ENCODE measurements at places on chromosomes 11 and 22. TPM values are rescaled to one million over a fixed set of nuclear protein-coding genes. Genes with fewer than 3 reads are reported as not detected.
A peak's percentile ranks its signal among the peaks of the same experiment; 100 is the strongest.

The APOA5 gene
- not detected for total RNA-seq

GRCh38 chr11:106925245-106925644, 93.0 kb downstream of the GUCY1A2 start:
- no peak for DNase-seq

DNA sequence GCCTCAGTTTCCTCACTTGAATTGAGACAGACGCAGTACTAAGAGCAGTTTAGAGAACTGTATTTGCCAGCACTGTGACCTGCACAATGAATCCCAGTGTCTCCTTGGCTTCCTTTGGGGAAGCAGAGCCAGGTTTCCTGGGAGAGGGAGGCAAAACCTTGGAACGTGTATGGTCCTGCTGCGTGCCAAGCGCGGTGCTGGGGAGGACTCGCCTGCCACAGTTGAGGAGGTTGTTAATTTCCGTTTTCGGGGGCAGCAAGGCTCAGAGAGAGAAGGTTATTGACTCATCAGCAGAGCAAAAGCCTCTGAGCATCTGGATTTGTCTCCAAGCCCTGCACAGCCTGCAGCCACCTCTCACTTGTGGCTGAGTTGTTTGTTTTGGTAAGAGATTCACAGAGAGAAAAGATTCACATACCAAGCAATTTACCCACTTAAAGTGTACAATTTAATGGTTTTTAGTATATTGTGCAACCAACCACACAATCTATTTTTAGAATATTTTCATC, 10.8 kb downstream of the SYT12 start:
- no peak for DNase-seq

GRCh38 chr11:36380296-36381014, 84.4 kb downstream of the PRR5L start:
- DNase-seq, result no peak

DNA sequence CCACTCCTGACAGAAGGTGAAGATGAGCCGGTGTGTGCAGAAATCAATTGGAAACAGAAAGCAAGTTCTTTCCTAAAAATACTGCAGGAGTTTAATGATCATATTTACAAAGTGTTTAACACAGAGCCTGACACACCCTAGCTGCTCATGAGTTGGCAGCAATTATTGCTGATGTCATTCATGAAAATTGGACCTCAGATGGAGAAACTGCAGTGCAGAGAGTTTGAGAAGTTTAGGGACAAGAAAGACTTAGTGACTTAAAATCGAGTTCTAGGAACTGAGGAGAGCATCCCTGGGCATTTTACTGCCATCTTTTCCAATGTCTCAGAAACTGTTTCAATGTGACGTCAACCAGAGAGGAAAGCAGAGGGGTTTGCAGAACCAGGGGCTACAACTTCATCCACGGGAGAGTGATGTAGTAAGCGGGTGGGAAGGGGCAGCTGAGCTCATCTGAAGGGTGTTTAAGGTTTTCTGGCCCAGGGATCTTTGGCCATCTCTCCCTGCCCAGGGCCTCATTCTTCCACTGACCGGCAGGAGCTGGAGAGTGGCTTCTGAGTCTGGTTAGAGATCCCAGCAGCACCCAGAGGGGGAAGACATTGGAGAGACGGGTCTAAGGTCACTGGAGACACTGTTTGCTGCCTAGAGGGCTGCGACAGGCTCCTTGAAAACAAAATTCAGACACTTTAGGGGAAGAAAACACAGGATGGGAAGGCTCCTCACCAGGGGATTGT, 21.1 kb upstream of the IGLL5 start:
- no peak for DNase-seq

The RBM4B gene
- total RNA-seq, result 22.6 TPM

DNA sequence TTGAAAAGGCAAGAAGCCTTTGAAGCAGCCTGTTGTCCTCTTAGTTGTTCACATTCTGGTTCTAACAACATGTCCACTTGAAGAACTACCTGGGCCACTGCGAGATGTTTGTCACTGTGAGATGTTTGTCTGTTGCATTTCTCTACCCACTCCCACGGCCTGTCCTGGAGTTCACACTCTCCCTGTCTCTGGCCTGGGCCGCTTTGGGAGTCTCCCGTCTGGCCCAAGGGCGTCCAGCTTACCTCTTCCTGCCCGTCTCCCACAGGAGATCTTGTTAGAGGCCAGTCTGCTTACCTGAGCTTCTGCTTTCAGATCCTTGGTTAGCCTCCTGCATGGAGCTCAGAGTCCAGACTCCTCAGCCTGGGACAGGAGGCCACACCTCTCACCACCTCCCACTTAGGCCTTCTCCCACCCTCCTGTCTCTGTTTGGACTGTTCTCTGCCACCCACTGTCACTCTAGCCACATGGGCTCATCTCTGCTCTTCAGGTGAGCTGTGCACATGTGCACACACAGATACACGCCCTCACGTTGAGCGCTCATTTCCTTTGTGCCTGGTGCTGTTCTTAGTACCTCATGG, 66.0 kb downstream of the TBC1D22A start:
- no peak for DNase-seq

GRCh38 chr22:30335236-30335635, 8.5 kb upstream of the TBC1D10A start:
- DNase-seq, result no peak

- DNase-seq, result no peak
These were observed 70.9 kb upstream of the OR5AK2 start for GRCh38 chr11:56917708-56918400.

DNA sequence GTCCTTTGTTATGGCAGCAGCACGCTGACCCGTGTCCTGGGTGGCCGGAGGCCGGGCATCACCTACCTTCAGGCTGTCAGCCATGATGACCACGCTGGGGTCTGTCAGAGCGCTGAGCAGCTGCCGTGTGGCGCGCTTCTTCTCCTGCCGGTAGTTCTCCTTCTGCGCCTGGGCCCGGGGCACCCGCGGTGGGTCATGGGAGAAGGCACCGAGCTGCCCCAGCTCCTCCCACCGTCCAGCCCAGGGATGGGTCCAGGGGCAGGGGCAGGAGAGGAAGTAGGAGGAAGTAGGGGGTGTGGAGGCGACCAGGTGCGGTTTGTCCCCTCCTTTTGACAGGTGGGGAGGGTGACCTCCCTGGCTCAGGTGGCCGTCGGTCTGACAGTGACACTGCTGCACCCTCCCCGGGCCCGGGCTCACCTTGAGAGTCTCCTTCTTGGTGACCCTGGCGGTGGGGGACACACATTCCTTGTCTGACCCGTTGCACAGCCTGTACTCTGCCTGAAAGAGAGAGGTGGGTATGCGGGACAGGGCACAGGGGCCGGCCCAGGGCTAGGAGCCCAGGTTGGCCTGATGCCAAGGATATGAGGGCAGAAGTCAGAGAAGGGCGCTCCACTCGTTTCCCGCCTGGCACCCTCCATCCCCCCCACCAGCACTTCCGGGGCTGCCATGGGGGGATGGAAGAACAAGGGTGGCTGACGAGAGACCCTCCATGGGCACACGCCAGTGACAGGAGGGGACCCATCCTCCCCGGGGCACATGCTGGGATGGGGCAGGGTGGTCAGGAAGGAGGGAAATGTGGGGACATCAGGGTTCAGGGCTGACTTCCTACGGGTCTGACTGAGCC, 43.0 kb downstream of the OSBPL5 start:
- peak; percentile 10 for DNase-seq

DNA sequence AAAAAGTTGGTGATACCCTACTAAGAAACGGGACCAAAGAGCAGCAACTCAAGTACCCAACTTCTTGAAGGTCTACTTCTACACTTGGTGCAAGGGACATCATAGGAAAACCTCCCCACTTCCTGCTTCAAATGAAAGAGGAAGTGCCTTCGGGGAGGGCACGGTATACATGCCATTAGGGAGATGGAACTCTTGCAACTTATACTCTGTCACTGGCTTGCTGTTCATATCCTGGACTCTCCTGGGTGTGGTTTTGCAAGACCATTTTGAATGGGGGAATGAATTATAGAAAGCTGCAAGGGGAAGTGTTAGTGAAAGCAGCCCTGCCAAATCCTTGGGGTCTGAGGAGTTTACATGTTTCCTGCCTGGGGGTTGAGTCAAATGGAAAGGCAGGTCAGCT, 41.9 kb downstream of the CSNK2A3 start:
- no peak for DNase-seq

The KCNE3 gene
- total RNA-seq, result 7.6 TPM

GRCh38 chr11:37951996-37952395, 1354.0 kb upstream of the RAG2 start:
- DNase-seq, result no peak

The C1QTNF5 gene
- total RNA-seq, result 54.1 TPM

GRCh38 chr11:120512739-120513435, 1.3 kb downstream of the GRIK4 start:
- no peak for DNase-seq

The CDKN1C gene
- 231 TPM for total RNA-seq

- DNase-seq, result no peak
These were observed 161.1 kb upstream of the SNX19 start for GRCh38 chr11:131077340-131077739.

The PHLDA2 gene
- total RNA-seq, result not detected

The ACRV1 gene
- not detected for total RNA-seq

The KREMEN1 gene
- total RNA-seq, result 6.6 TPM

- DNase-seq, result no peak
These were observed 139.1 kb upstream of the DDI1 start for GRCh38 chr11:103897160-103897936.

DNA sequence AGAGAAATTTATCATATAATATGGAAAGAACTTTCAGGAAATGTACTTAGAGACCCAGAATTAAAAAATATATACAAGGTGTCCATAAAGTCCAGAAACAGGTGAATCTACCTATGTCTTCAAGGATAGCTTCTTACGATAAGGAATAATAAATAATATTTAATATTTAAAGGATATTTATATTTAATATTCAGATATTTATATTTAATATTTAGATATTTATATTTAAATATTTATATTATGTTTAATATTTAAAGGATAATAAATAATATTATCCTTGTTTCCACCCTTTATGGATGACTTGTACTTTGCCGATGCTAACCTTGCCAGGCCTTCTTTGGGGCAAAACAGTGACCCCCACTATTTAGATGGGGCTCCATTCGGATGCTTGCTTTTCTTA, 169.5 kb upstream of the CADM1 start:
- no peak for DNase-seq

- no peak for DNase-seq
These were observed 55.1 kb upstream of the CLDN5 start for GRCh38 chr22:19579115-19579811.

The INS gene
- total RNA-seq, result 1,947 TPM

GRCh38 chr11:116194156-116194904, 578.5 kb downstream of the BUD13 start:
- no peak for DNase-seq

DNA sequence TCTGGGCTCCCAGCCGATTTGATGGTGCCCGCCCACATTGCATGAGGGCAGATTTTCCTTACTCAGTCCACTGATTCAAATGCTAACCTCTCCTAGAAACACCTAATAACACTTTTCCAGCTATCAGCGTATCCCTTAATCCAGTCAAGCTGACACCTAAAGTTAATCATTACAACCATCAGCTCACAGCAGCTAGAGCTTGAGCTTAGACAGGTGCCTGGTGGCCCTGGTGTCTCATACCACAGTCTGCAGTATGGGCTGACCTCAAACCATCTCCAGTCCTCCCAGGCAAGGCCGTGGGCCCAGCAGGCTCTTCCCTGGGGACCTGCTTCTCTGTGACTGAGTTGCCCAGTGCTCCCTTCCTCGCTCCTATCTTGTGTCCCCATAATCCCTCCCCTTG, 174.4 kb upstream of the NECTIN1 start:
- no peak for DNase-seq

Data from body of pancreas (tissue), 4 donors.